ENCODE measurements at places on chromosomes 7 and 10.

- peak; percentile 89 for DNase-seq
Measured at GRCh38 chr7:123594813-123595241, 6.8 kb upstream of the ASB15 start.

- DNase-seq: peak; percentile 89
Measured at GRCh38 chr7:158109364-158110033, 478.1 kb downstream of the PTPRN2 start.

- no peak for DNase-seq
Measured at GRCh38 chr10:83678850-83679249, 460.5 kb upstream of the GHITM start.

- DNase-seq: peak; percentile 70
Measured at GRCh38 chr10:110547139-110547761, 20.2 kb upstream of the SMC3 start.

DNA sequence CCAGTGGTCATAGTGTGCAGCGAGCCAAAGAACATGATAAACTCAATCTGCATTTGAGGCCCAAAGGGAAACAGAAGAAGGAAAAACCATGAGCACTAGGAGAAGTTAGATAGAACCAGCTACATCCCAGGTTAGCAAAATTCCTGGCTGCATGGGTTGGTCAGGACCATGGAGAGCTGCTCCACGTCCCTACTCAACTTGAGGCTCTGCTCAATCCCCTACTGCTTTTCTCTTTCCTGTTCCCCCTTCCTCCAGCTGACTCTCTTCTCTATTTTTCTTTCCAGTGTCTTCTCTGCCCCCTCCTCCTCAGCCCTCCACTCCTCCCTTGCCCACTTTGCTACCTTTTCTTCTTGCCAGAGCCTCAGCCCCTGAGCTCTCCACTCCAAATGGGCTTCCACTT is 21.9 kb upstream of the VSIR start:
- DNase-seq: no peak

GRCh38 chr7:129574487-129574886 is 37.0 kb upstream of the NRF1 start:
- DNase-seq: no peak

GRCh38 chr10:44948642-44949041 is 11.0 kb upstream of the RASSF4 start:
- no peak for DNase-seq

DNA sequence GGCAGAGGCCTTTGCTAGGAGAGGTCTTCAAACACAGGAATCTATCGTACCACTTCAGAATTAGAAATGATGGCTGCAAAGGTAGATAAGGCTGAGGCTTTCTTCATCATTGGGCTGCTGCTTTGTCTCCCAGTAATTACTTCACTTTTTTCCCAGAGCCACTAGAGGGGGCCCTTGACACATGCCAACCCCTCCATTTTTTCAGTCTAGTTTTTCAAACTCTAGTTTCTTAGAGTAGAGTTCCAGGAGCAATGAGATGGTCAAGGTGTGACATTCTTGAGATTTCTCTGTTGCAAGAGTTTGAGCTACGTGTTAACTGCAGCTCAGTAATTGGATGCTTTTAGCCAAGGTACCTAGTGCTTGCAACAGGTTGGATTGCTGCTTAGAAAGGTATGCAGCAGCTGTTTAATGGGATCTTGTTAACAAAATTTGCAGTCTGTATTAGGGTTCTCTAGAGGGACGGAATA is 33.8 kb upstream of the RBM20 start:
- DNase-seq: peak; percentile 48

- peak; percentile 73 for DNase-seq
Measured at GRCh38 chr7:66627881-66628360, 760 bp upstream of the KCTD7 start.

DNA sequence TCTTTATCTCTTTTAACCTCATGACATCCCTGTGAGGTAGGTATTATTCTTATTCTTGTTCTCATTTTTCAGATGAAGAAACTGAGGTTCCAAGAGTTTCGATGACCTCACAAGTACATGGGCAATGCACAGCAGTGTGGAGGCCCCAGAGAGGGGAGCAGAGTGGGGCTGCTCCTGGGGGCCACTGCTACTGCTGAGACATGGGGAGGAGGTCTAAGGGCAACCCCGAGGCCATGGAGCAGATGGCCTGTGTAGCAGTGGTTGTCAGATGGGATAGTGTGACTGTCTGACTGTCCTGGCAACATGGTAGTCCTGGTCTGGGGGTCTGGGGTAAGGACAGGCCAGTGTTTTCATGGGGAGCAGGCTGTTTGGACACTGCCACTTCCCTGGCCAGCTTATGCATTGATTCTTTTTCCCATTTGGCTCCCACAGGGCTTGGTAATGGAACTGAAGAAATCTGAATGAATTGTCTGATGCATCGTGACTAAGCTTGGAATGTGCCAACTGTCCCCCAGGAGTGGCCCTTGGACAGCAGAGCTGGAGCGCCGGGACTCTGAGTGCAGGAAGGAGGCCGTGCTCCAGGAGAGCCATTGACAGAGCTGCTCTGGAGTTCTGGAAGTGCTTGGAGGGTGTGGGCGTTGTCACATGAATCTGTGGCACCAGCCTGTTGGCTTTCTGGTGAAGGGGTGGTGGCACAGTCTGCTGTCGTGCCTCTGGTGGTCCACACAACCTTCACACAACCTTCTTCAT is 40.9 kb downstream of the ADRA2A start:
- no peak for DNase-seq

- peak; percentile 80 for DNase-seq
Measured at GRCh38 chr7:91034459-91035368, 229.5 kb upstream of the FZD1 start.

DNA sequence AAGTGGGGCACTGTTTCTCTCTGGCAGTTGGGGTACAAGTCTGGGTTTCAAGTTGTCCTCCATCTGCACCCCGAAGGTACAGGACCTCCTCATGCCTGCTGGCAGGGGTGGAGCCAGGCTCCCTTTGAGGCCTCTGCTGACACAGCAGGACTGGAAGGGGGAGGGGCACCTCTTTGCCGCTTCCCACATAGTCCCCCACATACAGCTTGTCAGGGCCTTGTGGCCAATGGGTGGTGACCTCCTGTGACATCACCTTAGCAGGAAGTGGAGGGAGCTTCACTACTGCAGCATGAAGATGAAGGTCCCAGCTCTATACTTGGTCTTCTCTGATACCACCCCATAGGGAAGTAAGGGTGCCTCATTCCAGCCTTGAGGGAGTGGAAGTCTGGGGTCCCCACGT is 167.8 kb downstream of the RAMP3 start:
- DNase-seq: no peak

- DNase-seq: no peak
Measured at GRCh38 chr10:130833596-130833995, 477.9 kb downstream of the TCERG1L start.

DNA sequence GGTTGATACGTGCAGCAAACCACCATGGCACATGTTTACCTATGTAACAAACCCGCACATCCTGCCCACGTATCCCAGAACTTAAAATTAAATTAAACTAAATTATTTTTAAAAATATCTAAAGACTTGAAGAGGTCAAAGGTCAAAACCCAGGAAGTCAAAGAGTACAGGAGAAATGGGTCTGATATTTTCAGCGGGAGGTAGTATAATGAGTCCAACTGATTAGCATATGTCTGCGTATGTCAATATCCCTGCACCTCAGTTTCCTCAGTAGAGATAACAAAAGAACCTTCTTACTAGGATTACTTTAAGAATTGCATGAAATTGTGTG is 133.0 kb downstream of the TMEM26 start:
- no peak for DNase-seq

- no peak for DNase-seq
Measured at GRCh38 chr10:73478636-73479035, 17.2 kb downstream of the PPP3CB start.

DNA sequence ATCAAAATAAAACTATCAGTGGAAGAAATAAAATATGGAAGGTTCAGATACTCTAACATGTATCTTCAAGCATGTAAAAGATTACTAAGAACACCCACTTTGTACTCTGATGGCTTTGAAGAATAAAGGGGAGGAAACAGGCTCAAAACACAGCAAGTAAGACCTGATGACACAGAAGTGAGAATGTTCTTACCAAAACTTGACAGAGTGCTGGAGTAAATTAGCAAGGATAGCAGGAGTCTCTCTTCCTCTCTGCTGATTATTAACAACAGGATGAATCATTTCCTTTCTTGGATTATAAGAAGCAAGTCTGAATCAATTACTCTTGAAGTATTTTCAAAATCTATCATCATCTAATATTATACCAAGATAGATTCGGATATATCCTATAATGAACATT is 47.5 kb downstream of the GLI3 start:
- no peak for DNase-seq

DNA sequence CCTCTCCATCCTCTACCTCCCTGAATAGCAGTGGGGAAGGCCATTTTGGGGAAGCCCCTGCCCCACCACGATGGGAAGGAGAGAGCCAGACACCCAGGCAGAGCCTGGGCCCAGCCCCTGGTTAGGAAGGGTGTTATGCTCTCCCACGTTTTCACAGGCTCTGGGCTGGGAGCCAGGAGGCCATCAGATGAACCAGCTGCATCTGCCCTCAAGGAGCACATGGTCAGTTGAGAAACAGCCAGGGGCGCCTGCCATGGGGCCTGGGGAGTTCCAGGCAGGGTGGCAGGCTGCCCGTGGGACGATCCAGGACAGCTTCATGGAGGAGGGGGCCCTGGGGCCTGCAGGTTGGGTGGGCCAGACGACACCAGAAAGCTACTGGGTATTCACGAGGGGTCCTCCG is 47.5 kb downstream of the CAMK2B start:
- DNase-seq: no peak

DNA sequence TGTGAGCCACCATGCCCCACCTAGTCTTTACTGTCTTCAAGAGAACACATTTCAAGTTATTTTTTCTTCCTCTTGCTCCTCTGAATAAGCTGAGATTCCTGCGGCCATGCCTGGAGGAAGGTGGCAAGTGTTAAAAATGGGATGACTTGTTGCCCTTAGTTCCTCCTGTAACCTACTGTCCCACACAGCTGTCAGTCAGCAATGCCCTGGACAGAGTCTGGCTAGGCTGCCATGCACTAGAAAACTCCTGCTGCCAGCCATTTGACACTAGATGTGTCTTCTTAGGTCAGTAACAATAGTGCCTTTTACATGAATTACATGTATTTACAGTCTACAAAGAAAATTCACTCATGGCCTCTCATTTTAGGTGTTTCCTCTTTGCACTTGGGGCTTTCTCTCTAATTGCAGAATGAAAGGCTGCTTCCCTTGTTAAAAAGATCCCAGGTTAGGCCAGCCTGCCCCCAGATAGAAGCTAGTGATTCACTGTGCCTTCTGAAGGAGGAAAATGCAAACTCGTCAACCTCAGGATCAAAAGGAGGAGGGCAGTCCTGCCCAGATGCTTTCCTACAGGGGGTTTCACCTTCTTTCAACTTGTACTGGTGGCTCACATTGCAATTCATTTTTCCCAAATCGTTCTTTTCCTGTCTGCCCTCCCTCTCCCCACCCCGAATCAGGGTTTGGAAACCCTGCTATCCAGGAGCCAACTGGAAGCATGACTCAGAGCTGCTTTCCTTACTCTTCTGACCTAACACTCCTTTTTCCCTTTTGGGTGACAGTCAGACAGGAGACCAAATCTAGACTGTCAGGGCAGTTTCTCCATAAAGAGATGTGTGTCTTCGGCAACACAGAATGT is 136.6 kb downstream of the SPAG6 start:
- no peak for DNase-seq

DNA sequence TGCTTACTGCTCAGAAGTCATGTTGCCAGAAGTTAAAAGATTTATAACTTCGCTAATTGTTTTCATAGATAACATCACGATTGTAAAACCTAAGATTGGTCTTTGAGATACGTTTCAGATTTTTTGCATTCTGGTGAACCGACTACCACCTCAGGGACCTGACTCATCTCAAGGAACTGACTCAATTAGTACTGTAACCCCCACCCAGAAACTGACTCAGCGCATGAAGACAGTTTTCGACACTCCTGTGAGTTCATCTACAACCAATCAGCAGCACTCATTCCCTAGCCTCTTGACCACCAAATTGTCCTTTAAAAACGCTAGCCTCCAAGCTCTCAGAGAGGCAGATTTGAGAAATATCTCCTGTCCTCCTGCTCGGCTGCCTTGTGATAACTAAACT is 72.3 kb downstream of the ELMO1 start:
- DNase-seq: no peak

GRCh38 chr7:116525913-116526861 is 1.4 kb downstream of the CAV1 start:
- DNase-seq: peak; percentile 68

- no peak for DNase-seq
Measured at GRCh38 chr7:148037044-148037443, 553.5 kb upstream of the C7orf33 start.

- DNase-seq: peak; percentile 41
Measured at GRCh38 chr7:70098133-70098561, 499.9 kb downstream of the AUTS2 start.

- DNase-seq: no peak
Measured at GRCh38 chr10:78777867-78778266, 290.9 kb upstream of the ZMIZ1 start.

DNA sequence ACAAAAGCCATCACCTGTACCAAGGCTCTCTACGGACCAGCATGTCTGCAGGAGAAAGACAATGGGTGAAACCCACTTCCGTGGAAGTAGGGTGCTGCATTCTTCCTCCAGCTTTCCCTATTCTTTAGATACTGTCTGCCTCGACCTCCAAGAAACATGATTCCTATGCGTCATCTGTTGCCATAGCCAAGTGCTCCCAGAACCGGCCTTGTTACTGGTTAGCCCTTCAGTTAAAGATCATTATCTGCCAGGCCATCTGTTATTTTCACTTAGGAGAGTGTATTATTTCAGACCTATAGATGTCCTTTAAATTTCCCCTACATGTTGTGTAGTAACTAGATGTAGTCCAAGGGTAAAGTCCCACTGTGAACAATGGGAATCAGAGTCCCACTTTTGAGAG is 89.0 kb upstream of the KIAA1217 start:
- no peak for DNase-seq

DNA sequence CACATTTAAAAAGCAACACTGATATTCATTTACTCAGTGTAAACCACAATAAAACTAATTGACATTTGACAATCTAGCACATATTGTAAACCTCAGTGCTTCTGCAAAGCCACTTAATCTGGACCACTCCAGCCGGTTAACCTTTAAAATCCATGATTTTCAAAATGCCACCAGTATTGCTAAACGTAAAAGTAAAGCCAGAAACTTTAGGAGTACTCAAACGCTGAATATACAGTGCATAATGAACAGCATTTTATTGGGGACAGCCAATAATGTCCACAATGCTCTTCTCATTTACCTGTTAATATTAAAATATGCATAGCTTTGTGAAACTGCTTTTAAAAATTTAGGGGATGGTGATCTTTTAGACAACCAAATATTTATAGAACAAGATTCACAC is 10.8 kb downstream of the HNRNPA2B1 start:
- no peak for DNase-seq

- DNase-seq: no peak
Measured at GRCh38 chr10:17229016-17229716, 1.1 kb downstream of the VIM start.

GRCh38 chr10:48384699-48384982 is 78.2 kb downstream of the MAPK8 start:
- no peak for DNase-seq

Data from NCI-H1417 (cell line).